ENCODE measurements at places on chromosomes 1 and 21.
A peak's percentile ranks its signal among the peaks of the same experiment; 100 is the strongest.

GRCh38 chr1:230076121-230076520 is 9.1 kb downstream of the GALNT2 start:
- no peak for DNase-seq

DNA sequence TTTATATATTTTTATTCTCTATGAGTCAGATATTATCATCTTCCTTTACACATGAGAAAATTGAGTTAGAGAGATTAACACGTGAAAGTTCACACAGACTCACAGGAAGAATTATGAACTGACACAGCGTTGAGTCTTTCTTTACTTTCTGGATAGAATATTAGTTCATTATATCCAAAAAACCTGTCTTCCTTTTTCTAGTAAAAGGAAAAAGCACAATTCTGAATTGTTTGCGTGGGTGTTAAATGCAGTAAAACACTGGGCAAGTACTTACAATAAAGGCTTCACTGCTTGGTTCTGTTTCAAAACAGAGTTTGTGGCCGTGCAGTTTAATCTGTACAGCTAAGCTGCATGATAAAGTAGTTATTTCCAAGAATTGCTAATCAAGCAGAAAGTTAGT is 10.8 kb downstream of the MAGI3 start:
- no peak for DNase-seq

DNA sequence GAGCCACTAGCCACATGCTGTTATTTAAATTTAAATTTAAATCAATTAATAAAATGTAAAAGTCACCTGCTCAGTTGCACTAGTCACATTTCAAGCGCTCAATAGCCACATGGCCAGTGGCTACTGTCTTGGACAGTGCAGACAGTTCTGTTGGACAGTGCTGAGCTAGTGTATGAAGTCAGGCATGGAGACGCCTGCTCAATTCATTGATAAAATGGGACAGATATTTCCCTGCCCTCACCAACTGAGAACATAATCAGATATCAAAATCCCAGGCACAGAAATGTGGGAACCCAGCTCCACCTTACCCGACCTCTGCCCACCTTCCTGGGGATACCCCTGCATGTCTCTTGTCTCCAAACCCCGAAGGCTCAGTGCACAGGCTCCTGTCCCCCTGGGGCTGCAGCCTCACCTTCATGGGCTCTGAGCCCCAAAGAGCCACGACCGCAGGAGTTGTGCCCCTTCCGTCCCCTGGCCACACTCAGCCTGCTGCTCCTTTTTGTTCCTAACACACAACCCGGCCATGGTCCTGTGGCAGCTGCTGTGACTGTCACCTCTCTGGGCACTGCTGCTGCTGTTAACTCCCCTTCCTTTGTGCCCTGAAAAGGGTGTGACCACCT is 63.5 kb downstream of the TCP10L start:
- no peak for DNase-seq

DNA sequence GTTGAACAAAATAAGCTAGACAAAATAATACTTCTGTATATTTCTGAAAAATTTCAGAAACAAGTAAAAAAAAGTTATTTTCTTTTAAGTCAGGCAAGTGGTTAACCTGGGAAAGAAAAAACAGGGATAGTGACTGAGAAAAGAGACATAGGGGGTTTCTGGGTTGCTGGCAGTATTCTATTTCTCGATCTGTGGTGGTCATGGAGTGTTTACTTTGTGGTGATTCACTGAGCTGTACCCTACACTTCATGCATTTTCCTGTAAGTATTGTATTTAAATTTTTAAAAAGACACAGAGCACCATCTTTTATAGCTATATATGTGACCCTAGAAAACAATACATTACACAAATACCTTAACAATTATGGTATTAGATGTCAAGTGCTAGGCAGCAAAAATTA is 58.2 kb downstream of the ZNF644 start:
- DNase-seq: no peak

DNA sequence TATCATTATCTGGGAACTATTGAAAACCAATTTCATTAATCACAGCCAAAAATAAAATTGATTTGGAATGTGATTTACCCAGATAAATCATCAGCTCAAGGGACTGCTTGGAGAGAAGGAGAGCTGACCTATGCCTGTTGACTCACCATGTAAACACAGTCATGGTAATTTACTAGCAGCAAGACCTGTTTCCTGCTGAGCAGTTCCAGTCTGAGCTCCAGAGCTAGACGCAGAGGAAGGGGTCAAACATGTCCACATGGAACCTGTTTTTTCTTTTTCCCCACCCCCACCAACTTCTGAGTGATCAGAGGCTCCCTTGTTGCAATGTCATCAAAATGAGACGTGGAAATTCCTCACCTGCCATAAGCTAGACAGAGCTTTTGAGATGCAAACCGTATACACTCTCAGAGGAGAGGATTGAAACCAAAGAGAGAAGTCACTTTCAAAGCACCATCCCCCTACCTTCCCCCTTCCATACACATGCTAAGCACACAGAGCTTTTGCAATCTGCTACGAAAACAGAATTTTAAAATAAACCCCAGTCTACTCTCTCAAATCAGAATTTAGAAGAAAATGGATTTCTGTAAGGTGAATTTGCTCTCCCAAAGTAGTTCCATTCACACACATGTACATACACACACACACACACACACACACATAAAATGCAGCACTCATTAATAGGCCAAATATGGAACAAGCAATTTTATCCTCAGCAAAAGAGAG is 55.9 kb upstream of the PTGFRN start:
- DNase-seq: peak; percentile 38

- no peak for DNase-seq
Measured at GRCh38 chr1:183582021-183582713, 8.1 kb downstream of the NCF2 start.

DNA sequence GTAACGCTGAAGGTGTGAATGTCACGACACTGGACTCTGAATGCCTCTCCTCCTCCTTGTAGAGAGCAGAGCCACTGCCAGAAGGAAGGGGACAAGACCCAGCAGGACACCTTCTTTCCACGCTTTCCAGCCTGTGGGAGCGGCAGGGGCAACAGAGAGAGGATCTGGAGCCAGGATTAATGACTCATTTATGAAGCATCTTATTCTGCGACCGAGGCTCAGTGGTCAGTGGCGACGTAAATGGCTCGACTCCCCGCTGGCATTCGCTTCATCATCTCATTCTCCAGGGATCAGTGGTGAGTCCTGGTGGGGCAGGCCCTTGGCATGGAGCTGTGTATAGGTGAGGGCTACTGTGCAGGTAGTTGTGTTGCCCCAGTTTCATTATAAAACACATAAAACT is 4.6 kb downstream of the SLC37A1 start:
- no peak for DNase-seq

DNA sequence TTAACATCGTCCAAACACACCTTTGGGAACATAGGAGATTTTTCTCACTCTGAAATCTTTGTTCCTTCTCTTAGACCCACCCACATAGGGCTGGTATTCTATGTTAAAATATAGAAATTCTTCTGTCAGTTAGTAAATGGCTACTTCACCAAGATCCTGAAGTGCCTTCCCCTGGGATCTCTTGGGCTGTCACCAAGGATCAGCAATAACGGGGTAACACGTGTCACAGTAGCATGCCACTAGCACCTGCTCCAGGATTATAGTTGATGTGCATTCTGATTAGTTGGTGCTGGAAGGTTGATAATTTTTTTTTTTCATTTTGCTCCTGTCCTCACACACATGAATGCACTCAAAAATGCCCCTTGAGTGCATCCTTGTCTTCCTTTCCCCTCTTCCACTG is 298.7 kb downstream of the NTNG1 start:
- DNase-seq: peak; percentile 55

GRCh38 chr1:165612062-165612461 is 19.0 kb upstream of the MGST3 start:
- DNase-seq: no peak

DNA sequence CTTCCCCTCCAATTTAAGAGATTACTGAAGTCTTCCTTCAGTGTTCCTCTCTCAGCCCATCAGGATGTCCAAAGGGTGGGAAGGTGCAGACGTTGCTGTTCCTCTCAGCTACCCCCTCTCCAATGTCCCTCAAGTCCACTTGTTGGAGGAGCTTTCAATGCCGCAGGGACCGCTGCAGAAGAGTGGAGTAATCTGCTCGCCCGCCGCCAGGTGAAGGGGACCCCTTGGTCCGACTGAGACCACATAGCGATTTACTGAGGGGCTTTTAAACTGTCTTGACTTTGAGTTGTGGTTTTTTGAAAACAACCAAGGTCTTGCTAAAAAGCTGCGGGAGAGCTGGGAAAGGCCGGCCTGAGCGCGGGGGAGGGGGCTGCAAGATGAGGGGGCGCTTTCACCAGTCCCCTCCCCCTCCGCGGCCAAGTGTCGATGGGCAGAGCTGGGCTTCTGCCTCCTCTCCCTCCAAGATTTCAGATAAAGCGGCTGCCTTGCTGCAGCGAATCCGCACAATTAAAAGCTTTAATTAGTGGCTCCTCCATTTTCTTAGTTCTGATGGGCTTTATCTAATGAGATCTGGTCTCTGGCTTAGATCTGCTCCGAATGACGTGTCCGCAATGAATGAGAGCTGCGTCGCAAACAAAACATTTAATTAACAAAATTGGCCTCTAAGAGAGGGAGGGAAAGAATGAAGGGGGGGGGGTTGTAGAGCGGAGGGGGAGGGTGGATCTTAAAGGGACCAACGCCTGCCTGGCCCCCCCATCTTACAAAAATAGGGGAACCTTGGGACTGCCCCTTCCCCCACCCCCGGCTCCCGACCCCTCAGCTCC is 5.9 kb downstream of the LMO4 start:
- DNase-seq: peak; percentile 82

DNA sequence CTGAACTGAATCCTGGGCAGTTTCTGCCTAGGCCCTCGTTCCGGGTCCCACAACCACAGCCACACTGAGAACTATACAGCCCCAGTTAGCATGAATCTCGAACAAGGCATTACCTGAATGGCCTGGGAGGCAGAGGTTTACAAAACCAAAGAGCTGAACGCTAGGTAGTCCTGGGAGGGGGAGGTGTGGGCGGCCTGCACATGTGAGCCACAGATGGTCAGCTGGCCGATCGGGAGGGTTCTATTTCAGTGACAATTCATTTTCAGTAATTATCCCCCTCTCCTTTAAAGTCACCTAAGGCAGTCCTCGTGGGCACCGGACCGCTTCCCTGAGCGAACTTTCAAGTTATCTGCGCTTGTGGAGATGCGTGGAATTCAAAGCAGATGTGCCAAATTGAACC is 111.9 kb downstream of the GLIS1 start:
- DNase-seq: no peak

- no peak for DNase-seq
Measured at GRCh38 chr1:225554216-225554812, 98.6 kb downstream of the ENAH start.

GRCh38 chr1:151443846-151444782 is 15.2 kb downstream of the POGZ start:
- DNase-seq: peak; percentile 60

DNA sequence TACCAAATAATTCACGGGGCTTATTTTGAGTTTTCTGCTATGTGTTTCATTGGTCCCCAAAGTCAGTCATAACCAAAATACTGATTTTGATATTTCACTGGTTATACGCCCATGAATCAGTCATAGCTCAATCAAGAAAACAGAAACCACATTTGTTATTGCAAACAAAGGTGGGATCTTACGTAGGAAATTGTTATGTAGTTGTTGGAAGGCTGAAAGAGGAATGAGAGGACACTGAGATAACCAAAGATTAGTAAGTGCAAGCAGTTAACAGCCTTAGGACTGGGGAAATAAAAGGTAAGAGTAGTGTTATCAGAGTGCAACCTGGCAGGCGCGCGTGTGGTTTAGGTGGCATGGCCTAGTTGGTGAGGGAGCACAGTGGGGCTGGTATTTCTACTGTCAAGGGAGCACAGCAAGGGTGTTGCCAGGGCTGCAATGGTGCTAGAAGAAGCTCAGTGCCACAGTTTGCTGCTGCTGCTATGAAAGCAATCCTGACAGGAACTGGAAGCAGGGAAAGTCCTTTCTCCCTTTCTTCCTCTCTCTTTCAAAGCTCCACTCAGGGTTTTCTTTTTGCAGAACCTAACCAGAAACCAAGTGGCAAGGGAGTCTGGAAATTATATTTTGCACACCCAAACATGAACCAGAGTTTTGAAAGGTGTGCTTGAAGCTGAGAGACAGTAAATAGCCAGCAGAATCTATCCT is 33.7 kb downstream of the RTCA start:
- DNase-seq: no peak

- DNase-seq: no peak
Measured at GRCh38 chr1:207093944-207094343, 5.3 kb downstream of the C4BPB start.
